ENCODE measurements at places on chromosomes 6 and 20.

DNA sequence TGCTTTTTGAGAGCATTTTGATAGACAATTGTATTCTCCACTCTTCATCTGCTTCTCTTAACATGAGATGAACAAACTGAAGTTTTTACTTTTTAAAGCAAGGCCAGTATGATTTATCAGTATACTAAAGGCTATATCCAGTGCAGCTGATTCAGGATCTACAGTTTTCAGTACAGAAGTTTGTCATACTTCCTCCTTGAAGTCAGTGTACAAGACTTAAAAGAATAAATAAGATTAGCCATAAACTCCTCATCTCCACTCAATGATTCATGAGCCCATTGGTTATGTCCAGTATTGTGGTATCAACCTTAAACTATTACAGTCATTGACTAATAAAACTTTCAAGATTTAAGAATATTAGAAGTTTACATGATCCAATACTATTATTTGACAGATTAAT, 374.8 kb upstream of the EPHA7 start:
- no peaks in the 10 kb centered on the region for H3K27me3 ChIP-seq
- H3K36me3 ChIP-seq: no peaks in the 10 kb centered on the region

DNA sequence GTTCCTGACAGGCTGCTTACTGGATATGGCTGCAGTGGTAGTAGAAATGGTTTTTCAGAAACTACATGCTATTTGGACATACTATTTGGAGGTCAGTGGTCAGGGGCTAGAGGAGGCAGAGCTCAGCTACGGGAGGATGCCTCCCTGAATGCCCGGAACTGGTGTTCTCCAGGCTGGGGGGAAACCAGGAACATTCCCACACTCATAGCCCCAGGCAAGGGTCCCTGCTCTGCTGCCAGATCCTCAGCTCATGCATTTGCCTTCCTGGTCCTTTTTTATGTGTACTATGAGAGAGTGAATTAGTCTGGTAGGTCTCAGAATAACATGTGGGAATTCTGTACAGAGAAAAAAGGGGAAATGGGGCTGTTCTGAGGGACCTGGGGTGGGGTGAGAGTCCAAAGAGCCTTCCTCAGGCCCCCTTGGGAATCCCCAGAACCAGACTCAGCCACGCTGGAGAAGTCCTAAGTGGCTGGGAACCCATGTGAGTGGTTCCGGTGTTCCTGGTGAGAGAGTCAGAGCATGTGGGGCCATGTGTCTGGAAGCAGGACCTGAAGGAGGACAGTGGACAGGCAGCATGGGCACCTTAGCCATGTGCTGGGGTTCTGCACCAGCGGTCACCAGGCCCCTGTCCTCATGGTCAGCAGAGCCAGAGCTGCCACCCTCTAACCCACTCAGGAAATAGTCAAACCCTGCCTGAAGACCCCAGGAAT, 58.0 kb upstream of the MYL9 start:
- no peak for DNase-seq
- H3K36me3 ChIP-seq: no peaks in the 10 kb centered on the region
- no peaks in the 10 kb centered on the region for H3K4me1 ChIP-seq
- H3K4me3 ChIP-seq: no peak overlapping the region
- no peaks in the 10 kb centered on the region for H3K27me3 ChIP-seq
- no peak overlapping the region for H3K27ac ChIP-seq

DNA sequence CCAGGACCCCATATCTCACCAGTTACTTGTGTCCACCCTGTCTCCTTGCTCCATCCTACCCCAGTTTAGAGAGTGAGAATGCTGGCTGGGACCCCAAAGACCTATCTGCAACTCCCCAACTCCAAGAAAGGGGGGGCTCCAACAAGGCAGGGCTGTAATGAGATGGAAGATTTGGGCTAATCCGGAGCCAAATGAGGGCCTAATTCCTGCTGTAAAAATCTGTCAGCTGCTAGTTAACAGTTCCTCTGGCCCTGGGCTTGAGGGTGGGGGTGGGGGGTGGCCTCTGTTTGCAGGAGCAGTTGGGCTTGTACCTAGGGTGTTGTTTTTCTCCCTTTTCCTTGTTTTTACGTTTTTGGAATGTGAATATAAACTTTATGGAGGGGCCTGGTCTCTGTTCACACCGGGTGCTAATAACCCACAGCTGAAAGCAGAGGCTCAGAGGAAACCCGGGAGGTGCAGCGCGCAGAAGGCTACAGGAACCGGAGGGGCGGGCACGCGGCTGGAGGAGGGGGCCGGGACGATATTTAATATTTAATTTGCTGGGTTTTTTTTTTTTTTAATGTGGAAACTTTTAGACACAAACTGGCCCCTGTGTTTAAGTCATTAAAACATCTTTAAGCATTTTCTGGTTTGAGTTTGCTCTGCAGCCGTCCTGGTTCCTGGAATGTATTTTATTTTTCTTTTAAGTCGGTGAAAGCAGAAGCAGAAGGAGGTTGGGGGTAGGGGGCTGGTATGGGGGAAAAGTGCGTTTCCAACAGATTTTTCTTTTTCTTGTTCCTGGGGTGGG, 70.7 kb downstream of the NCR2 start:
- no peak overlapping the region for H3K27ac ChIP-seq
- no peak overlapping the region for H3K4me3 ChIP-seq
- H3K4me1 ChIP-seq: peaks cover 4% of the 10 kb centered on the region
- DNase-seq: no peak
- H3K36me3 ChIP-seq: no peaks in the 10 kb centered on the region
- peaks cover 88% of the 10 kb centered on the region for H3K27me3 ChIP-seq

- no peaks in the 10 kb centered on the region for H3K36me3 ChIP-seq
- no peak overlapping the region for H3K27ac ChIP-seq
- no peaks in the 10 kb centered on the region for H3K27me3 ChIP-seq
- no peaks in the 10 kb centered on the region for H3K4me1 ChIP-seq
- no peak overlapping the region for H3K4me3 ChIP-seq
These were observed 58.7 kb upstream of the RIN2 start for GRCh38 chr20:19699180-19699971.

GRCh38 chr6:53375847-53376246, 27.1 kb upstream of the ELOVL5 start:
- no peaks in the 10 kb centered on the region for H3K36me3 ChIP-seq
- H3K4me1 ChIP-seq: no peaks in the 10 kb centered on the region
- DNase-seq: no peak
- H3K27me3 ChIP-seq: no peaks in the 10 kb centered on the region
- H3K27ac ChIP-seq: no peak overlapping the region

All from H1 (cell line).